Stimulated activated CD4-positive, alpha-beta T cell treated with anti-CD3 and anti-CD28 coated beads, Interleukin-4, amount 100 ng/mL, for 4 hours (primary cell): ENCODE measurements at places on chromosomes 2 and 18.

DNA sequence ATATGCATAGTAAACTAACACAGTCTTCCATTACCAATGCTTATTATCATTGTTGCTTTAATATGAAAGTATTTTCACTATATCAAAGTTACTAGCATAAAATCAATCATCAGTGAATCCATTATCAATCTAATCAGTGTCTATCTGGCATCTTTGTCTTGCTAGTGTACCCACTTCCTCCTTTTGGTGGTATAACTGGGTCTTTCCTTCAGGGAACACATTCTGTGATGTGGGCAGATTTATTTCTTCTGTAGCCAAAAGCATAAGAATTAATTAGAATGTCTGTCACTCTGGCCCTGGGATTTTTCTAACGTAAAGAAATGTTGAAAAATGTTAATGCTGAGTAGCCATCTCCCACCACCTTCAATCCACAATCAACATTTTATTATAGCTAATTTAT is 155.8 kb upstream of the VWC2L start:
- no peak for DNase-seq

GRCh38 chr2:239308661-239309397 is 92.0 kb downstream of the HDAC4 start:
- DNase-seq = no peak

- DNase-seq = no peak
These were observed 769.0 kb upstream of the ZEB2 start for GRCh38 chr2:145288650-145289496.

- no peak for DNase-seq
These were observed 27.4 kb downstream of the ASB18 start for GRCh38 chr2:236236559-236237452.

- DNase-seq = no peak
These were observed 6.4 kb downstream of the MTCL1 start for GRCh38 chr18:8711736-8712135.

DNA sequence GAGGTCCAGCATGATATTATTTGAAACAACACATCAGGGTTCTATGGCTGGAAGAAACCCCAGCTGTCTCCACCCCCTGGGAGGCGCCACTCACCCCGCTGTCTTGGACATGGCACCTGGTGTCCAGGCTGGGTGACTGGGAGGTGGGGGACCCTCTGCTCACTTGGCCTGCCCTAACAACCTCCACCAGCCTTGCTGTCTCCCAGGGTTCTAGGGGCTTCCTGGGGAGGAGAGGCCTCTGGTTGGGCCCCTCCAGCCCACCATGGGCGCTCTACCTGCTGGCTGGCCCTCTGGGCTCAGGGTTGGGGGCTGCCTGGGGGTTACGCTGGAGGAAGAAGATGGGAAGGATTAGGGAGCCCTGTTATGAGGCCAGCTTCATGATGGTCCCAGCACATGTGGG is 16.3 kb downstream of the PER2 start:
- no peak for DNase-seq

DNA sequence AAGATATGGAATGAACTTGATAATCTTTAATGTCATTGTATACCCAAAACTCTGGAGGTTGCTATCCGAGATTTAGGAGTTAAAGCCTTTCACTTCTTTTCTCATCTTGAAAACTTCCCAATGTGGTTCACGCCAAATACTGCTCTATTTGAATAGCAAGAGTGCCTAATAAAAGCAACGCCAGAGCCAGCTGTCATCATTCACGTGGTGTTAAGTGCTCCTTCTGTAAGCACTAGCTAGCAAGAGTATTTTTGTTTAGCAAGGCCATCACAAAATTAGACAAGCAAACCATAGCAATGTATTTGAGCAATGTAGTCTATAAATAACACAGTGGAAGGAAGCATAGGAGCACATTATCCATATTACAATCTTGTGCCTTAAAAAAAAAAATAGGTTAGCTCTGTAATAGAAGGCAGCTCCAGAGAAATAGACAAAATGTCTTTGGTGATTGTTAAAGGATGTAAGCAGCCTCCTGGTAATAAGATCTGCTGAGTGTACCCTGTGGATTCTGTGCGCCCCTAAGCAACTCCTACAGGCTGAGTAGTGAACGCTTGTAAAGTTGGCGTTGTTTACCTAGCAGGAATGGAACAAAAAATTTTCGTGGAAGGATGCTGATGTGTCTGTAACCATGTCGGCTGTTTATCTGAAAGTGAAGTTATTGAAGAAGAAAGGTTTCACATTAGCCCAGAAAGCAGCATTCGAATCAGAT is 518.0 kb downstream of the CNTNAP5 start:
- no peak for DNase-seq

DNA sequence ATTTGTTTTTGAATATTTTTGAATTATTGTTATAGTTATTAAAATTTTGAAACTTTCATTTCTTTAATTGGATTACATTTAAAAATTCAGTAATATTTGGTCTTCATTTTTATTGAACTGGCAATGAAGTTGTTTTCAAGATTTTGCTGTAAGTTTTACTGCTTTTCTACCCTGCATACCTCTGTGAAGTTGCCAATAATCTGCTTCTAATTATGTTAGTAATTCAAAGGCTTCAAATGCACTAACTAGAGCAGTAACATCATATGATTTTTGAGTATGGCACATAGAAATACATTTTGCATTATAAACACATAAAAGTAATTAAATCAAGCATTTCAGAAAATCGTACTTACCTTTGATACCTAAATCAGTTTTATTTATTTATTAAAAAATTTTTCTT is 40.3 kb upstream of the FAM171B start:
- DNase-seq = no peak

- no peak for DNase-seq
These were observed 346.4 kb upstream of the HS6ST1 start for GRCh38 chr2:128665113-128665512.

GRCh38 chr2:107936433-107937359 is 49.6 kb upstream of the SLC5A7 start:
- no peak for DNase-seq

GRCh38 chr18:22713511-22713910 is 219.6 kb upstream of the RBBP8 start:
- DNase-seq = no peak

DNA sequence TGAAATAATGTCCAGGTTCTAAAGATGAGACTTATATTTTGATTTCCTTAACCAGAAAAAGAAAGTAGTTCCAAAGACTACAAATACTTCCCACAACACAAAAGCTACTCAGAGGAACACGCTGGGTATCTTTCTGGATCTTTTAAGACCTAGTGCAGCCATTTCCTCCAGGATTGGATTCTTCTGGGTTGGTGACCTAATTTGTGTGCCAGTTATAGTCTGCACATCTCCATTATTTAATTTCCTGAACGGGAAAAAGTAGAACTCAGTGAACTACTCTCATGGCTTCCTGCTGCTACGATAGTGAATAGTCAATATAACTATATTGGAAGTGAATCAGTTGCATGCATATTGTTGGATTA is 1.5 kb downstream of the TMEM87B start:
- no peak for DNase-seq

DNA sequence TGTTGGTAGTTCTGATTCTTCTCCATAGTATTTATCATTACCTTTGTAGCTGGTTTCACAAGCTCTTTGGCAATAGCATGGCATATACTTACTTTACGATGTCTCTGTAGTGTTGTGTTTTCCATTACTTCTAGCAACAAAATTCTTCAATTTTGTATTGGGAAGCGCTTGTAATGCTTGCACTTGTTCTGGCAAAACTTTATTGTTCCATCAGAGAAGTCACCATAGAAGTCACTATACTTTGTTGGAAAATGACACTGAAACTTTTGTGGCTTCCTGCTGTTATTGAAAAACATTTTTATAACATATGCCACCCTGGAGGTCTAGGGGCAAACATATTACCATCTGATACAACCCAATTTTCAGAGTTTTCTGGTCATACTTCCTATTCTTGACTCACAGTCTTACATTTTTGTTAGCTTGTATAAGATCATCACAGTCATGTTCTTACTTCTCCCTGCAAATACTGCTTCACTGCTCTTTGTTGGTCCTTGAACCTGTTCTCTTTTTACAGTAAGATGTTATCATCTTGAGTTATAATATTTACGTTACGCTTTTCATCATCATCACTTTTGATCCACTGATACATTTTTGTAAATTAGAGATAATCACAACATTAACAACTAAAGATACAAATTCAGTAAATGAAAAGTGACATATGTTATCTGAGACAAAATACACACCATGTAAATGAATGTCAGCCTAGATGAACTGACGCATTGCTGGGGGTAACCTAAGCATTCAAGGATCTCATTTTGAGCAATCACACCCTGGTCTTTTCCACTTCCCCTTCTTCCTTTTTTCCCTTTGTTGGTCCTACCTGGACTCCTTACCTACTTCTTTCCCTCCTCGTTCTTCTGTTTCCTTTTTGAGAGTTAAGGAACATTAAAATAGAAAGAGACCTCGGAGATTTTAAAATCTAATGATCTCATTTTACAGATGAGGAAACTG is 33.3 kb upstream of the CXCR4 start:
- no peak for DNase-seq

DNA sequence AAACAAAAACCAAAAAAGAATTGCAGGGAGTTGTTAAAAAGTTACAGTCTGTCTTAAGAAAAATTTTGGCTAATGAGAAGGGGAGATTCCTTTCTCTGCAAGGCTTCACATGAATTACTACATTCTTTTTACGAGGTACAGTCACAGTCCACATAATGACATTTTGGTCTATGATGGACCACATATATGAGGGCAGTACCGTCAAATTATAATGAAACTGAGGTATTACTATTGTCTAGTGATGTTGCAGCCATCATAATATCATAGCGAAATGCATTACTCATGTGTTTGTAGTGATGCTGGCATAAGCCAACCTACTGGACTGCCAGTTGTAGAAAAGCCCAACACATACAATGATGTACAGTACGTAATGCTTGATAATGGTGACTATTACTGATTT is 12.5 kb downstream of the SERPINB7 start:
- DNase-seq = no peak

DNA sequence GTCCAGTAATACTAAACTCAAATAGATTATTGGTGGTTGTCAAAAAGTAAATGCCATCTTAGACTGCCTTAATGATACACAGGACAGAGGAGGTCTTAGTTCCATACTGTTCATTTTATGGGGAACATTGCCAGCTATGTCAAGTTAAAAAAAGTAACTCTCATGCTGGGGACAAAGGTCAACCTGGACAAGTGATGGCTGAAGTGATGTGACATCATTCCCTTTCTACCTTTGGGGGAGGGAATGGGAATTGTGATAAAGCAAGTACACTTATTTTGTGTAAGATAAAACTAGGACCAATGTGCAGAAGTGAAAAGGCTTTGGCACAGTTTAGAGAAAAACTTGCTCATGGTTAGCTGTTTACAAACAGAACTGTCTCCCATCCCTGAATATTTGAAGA is 24.0 kb upstream of the SNORC start:
- no peak for DNase-seq

DNA sequence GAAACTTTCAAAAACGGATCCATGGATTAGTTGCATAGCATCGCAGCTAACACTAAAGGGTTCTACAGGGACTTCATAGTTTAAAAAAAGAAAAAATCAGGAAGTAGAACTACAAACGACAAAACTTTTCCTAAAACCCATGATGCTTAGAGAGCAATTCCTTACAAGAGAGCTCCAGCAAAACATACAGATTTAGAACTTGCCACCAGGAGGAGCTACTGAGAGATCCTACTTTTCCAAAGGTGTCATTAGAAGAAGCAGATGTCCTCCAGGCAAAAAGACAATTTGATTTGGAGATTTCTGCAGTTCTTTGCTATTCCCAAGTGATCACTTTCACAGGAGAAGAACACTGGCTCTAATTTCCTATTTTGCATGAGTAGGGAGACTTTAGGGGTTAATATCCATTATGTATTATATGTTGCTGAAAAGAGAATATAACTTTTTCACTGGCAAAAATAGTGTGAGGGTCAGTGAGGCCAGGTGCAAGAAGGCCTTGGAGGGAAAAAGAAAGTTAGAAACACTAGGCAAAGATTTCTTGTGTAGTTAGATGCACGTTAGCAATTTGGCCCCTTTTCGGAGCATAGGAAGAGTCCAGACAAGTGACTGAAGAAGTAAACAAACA is 436.2 kb downstream of the SUCLG1 start:
- DNase-seq = no peak

GRCh38 chr2:75503048-75503607 is 57.6 kb downstream of the EVA1A start:
- DNase-seq = no peak

GRCh38 chr18:27121108-27121507 is 64.0 kb downstream of the CHST9 start:
- DNase-seq = no peak

DNA sequence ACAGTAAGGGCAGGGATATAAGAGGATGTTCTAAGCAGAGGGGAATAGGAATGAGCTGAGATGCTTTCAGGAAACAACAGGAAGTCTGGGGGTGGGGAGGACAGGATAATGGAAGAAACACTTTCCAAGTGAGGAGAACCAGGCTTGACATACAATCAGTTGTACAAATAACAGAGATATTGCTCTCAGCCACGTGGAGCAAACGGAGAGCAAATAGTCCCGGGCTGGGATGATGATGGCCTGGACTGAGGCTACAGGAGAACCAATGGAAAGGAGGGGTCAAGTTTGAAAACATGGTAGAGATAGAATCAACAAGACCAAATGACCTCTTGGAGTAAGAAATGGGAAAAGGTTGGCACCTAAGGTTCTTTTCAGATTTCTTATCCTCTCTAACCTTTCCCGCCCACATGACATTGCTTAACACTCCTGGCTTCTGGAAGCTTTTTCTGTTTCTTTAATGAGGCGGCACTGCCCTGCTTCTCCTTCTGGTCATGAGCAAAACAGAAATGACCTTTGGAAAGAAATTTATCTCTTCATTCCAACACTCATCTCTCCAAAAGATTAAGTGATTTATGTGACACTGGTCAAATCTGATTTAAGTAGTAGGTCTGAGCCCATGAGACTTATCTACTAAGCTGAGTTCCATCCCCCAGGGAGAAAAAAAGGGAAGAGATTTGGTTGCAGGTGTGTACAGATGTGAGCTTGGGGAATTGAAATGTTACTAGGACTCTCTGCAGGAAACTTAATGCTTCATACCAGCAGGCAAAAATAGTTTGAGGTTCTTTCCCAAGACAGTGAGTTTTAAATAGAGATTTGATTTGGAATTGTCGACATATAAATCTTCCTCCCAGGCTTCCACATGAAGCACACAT is 442.9 kb upstream of the HNRNPA3 start:
- no peak for DNase-seq

DNA sequence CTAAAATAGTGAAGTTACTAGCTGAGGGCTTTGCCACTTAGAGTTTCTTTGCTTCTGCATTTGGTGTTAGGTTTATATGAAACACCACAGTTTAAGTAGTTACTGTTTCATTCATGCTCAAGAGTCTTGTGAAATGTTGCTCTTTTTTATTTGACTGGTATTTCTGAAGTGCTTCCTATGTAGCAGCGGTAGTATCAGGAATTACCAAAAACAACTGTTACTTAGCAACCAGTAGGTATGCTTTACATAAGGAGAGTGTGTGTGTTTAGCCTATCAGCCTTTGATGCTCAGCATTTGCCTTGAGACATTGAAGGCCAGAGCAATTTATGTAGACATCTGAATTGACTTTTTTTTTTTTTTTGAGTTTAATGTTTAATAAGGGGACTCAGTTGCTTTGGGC is 3.6 kb downstream of the DIS3L2 start:
- no peak for DNase-seq
